NCI-H510A (cell line): ENCODE measurements at places on chromosomes 12 and 14.

DNA sequence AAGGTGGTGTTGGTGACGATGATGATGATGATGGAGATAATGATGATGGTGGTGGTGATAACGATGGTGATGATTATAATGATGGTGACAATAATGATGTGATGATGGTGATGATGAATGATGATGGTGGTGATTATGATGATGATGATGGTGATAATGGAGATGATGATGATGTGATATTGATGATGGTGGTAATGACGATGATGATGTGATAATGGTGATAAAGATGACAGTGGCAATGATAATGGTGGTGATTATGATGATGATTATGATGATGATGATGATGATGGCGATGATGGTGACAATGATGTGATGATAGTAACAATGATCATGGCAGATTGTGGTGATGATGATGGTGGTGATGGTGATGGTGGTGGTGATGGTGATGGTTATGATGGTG, 518.0 kb downstream of the GLT1D1 start:
- no peak for DNase-seq

- DNase-seq = no peak
Observed at GRCh38 chr12:47801904-47802246, 17.8 kb downstream of the HDAC7 start.

DNA sequence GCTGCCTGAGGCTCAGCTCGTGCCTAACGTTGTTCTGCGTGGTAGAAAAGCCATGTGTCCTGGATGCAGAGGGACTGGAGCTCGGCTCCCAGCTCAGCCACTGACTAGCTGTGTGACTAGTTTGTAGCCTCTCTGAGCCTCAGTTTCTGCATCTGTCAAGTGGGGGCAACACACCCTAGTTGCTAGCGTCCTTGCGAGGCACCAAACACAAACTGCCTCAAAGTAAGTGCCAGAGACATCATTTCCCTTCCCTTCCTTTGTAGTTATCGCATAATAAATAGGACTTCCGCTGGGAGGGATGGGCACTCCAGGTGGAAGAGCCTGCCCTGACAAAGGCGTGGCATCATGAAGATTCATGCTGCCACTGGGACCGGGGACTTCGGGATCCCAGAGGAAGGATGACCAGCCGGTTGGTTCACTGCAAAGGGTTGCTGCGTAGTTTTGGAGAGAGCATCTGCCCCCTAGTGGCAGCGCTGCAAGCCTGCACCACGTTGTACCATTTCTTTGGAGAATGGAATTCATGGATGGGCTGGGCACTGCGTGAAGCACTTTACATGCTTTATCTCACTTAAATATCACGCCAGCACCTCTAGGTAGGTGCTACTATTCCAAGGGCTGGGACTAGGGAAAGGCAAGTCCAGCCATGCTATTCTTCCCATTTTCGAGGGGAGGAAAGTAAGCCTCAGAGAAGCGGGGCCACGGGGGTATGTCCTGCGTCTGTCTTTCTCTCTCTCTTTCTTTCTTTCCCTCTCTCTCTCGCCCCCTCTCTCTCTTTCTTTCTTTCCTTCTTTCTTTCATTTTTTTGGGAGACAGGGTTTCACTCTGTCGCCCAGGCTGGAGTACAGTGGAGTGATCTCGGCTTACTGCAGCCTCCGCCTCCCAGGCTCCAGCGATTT, 4.6 kb downstream of the CCDC197 start:
- DNase-seq = peak; percentile 55

GRCh38 chr12:15629108-15629507, 160.1 kb downstream of the EPS8 start:
- DNase-seq = no peak

DNA sequence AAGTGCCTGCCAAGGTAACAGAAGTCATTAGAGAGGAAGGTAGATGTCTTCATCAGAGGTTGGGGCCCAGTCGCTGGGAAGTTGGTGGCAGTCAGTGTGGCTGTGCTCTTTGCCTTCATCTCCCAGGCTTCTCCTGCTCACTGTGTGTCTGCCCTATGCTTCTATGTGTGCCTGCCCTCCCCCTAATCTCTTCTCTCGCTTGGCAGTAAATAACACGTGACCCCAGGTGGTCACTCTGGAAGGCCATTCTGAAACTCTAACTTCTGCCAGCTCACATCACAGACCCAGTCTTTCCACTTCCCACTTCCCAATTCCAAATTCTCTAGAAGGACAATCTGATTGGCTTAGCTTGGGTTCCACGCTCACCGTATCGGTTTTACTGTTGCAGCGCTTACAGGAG, 9.3 kb downstream of the ZNF664 start:
- no peak for DNase-seq

GRCh38 chr12:16046266-16046665, 135.1 kb downstream of the DERA start:
- no peak for DNase-seq

- no peak for DNase-seq
Observed at GRCh38 chr12:110234331-110234751, 46.7 kb upstream of the ATP2A2 start.

DNA sequence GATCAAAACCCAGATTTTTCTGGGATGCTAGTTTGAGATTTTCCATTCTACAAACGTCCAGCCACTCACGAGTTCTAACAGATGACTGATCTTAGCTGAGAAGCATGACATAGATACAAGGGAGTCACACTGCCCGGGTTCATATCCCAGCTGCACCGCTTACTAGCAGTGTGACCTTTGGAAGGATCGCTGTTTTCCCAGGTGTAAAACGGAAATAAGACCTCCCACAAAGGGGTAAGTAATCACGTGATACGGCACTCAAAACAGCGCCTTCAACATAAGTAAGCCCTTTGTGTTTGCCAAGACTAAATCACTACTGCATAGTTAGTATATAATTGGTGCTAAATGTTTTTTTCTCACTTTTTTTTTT, 624 bp upstream of the PWP1 start:
- DNase-seq = peak; percentile 10

DNA sequence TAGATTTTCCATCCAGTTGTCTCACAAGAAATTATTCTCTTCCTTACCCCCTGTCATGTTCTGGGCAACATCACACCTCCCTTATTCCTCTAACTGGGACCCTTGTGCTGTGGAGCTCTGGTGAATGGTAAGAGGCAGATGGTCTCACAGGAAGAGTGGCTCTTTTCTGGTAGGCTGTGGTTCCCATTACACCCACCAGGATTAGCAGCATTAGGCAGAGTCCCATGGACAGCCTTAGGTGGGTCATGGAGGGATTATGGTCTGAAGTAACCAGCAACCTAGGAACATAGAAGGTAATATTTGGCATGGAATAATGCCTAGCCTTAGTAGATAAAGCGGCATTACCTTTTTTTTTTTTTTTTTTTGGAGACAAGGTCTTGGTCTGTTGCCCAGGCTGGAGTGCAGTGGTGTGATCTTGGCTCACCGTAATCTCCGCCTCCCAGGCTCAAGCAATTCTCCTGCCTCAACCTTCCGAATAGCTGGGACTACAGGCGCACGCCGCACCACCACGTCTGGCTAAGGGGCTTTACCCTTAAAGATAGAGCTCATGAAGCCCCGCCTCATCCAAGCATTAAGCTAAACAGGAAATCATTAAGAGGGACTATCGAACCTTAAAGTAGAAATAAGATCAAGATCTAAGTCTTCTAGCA, 4.0 kb downstream of the C14orf119 start:
- no peak for DNase-seq

- DNase-seq = no peak
Observed at GRCh38 chr14:99534863-99535262, 53.7 kb downstream of the CCNK start.

DNA sequence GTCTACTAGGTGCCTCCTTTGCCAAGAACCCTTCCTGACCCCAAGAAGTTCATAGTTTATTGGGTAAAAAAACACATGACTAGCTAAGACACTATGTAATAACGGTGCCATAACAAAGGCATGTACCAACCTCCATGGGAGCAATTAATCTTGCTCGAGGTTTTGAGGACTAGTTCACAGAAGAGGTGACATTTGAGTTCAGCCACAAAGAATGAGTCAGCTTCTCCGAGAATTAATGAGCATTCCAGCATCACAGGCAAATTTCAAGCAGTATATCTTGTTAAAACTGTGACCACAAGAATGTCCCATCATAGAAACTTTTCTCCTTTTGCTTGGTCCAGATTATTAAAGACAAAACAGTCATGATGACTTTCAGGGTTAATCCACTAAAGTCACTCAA, 113.0 kb upstream of the RAP1B start:
- DNase-seq = no peak

DNA sequence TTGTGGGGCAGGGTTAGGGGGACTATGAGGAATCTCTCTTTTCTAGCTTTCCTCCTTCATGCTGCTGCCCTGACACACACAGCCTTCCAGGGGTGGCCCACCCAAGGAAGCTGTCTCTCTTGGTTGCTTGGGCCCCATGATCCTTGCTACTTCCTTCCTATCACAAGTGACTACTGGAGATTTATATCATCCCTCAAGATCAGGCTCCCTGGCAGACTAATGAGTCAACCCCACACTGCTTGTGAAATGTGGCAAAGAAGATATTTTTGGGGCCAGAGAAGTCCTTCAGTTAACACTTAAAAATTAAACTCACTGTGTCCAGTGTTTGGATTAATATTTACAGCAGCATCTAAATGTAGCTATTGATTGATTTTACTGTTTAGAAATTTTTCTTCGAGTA, 1.5 kb downstream of the OR4E1 start:
- DNase-seq = no peak

DNA sequence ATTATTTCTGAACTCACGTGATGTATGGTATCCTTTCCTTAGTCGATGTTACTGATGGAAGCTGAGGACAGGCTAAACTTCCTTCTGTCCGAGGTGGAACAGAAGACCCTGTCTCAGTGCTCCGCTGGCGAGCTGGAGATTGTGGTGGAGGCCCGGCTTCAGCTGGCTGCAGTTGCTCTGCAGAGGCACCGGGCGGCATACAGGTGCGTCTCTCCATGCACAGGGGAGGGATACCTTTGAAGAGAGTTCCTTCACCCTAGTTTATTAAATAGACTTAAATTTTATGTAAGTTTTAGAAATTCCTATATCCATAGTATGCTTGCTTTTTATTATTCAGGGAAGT, 186.7 kb upstream of the NEDD1 start:
- peak; percentile 23 for DNase-seq

- no peak for DNase-seq
Observed at GRCh38 chr12:130351326-130351725, 13.6 kb downstream of the PIWIL1 start.

GRCh38 chr14:34596891-34597290, 33.1 kb downstream of the SNX6 start:
- no peak for DNase-seq

DNA sequence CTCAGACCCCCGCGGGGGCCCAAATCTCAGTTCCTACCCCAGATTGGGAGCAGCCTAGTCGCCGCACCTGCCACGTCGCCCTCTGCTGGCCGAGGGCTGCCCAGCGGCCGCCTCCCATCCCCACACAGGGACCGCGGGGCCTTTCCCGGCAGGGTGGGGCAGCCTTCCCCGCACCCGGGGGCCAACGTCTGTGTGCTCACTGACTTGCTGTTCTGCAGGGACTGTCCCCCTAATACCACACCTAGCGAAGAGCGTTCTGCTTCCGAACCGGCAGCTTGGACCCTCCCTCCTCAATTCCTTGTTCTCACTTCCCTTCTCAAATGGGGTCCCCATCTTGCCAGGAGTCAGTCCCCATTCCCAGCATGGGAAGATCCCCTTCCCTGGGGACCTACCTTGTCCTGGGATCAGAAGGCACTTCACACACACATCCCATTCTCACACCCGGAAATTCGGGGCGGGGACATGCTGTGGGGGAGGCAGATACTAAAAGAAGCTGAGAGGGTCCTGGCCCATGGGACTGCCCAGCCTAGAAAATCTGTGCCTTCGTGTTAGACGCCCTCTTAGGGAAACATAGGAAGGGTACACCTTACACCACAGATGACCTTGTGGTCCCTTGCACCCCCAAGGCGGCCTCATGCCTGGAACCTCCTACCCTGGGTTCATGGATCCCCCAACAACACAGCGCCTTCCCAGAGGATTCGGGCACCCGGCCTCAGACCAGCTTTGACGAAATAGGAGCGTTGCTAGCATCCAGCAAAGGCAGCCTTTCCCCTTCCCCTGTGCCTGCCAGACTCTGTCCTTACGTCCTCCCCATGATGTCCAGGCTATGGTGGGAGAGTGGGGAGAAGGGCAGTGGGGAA, 16.4 kb downstream of the ACVRL1 start:
- DNase-seq = no peak

GRCh38 chr14:79552778-79553177, 658.5 kb downstream of the DIO2 start:
- DNase-seq = no peak

DNA sequence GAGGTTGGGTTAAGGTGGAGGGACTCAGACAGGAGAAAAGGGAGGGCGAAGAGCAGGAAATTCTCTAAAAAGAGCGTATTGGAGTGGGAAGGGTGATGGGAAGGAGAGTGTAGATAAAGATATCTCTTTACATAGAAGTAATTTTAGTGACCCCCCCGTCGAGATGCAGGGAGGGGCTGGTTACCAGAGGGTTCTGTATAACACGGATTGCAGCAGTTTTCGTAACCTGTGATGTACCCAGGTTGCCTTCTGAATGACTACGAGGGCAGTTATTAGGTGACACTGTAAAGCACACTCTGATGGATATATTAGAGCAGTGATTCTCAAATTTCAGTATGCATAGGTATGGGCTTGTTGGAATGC, 443 bp downstream of the DNAL1 start:
- no peak for DNase-seq

GRCh38 chr12:23847857-23848256, 101.6 kb downstream of the SOX5 start:
- no peak for DNase-seq

DNA sequence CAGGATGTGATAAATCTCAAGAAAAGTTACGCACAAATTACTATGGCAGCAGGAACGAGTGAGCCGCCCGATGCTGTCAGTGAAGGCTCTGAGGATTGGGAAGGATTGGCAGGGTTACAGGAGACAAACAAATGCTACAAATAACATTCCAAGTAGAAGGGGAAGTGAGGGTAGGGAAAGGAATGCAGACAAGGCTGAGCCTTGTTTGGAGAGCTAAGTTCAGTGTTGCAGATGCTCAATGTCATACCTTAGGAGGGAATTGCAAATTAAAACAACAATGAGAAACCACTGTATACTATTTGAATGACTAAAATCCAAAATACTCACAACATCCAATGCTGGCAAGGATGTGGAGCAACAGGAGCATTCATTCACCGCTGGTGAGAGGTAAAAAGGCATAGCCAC, 1.3 kb downstream of the CLEC9A start:
- DNase-seq = no peak

DNA sequence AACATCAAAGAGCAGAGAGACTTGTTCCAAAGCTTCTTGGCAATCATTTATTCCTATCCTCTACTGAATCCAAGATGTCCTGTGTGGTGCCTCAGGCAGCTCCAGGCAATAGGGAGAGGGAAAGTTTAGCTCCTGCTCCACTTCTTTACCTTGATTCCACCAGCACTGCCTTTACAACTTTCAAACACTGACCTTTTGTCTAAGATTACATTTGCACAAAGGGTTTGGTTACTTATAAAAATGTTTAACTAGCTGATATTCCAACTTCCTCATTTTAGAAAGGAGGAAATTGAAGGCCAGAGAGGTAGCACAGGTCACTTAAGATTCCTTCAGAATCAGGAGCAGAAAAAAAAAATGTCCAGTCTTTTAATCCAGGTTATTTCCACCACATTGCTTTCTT, 192.7 kb downstream of the BTG1 start:
- DNase-seq = no peak
